T-cell (primary cell): ENCODE measurements at places on chromosomes 3 and 15.

DNA sequence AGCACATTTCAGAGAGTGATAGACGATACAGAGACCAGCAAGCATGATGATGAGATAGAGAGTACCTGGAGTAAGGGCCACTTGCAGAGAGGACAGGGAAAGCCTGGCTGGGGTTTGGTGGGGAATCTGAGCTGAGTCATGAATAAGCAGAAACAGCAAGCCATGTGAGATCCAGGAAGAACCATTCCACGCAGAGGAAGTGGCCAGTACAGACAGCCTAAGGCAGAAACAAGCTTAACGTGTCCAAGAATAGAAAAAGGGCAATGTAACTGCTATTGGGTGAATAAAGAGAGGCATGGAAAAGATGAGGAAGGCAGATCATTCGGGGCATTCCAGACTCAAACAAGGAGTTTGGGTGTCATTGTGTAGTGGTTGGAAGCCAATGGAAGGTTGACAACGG lies 816.3 kb upstream of the CFAP20DC start:
- DNase-seq: no peak

DNA sequence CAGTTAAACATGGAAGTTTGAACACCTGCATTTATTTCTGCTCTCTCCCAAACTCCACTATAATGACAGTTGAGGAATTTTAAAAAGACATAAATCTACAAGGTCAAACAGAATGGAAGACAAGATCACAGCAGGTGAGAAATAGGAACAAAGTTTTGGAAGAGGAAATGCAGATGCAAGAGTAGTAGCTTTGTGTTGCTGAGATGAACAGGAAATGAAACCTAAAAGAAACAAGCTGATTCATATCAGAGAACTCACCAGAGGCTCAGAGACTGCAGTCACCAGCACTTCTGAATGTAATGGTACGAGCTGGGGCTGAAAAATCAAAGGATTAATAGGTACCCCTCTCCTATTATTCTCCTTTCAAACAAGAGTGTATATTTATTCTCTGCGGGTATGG lies 459.9 kb downstream of the RAP2B start:
- DNase-seq: no peak

GRCh38 chr3:17009826-17010225 lies 125.1 kb downstream of the PLCL2 start:
- no peak for DNase-seq

GRCh38 chr3:64837126-64837738 lies 149.4 kb upstream of the ADAMTS9 start:
- DNase-seq: no peak

DNA sequence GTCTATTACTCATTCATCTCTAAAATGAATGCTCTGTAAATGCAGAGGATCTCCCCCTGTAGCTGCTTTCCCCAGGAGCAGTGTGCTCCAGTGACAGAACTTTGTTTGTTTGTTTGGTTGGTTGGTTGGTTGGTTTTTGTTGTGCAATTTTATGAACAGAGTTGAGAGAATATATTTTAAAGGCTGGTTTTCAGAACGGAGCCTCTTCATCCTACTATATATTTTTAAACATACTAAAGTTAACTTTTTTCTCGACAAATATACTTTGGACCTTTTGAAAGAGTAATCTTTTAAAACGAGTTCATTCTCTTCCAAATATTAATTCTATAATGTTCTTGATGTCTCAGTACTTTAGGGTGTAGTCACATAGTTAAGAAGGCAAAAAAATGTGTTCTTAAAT lies 20.2 kb downstream of the RYR3 start:
- DNase-seq: no peak

- no peak for DNase-seq
Observed at GRCh38 chr15:25597571-25597970, 158.7 kb upstream of the UBE3A start.

GRCh38 chr3:155746703-155747102 lies 1.8 kb upstream of the PLCH1 start:
- no peak for DNase-seq

- no peak for DNase-seq
Observed at GRCh38 chr3:26630669-26631389, 8.3 kb downstream of the LRRC3B start.

GRCh38 chr15:42182961-42183360 lies 25.1 kb downstream of the VPS39 start:
- DNase-seq: no peak

DNA sequence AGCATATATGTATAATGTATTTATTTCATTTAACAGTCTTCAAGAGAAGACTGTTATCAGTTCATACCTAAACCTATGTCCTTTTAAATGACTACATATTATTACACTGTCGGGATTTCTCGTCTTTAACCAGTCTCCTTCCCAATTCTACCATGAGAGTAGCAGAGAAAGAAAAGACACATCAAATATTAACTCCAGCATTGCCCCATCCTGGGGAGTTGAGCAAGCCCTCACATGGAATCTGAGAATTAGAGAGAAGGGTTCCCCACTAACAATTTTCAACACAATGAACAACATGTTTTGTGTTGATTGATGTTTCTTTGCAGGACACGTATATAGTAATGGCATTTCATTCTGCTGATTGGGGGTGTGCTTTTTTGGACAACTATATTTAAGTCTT lies 257.4 kb downstream of the ADAMTSL3 start:
- no peak for DNase-seq

- DNase-seq: no peak
Observed at GRCh38 chr3:124429129-124429815, 301.0 kb upstream of the UMPS start.

- no peak for DNase-seq
Observed at GRCh38 chr3:149575961-149576564, 81.8 kb downstream of the WWTR1 start.

DNA sequence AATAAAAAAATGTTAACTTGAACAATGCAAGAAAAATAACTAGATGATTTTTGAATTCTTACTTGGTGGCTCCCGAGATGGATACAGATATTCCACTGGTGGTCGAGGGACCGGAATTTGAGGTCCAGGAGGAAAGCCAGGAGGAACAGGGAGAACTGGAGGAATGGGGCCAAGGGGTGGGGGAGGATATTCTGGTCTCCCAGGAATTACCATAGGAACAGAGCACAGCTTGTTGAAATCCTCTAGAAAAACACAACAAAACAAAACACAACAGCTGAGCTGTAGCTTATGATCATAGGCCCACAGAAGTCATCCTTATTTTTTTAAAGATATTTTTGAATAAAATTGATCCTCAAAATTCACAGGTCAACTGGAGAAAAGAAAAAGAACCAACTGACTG lies 129.4 kb downstream of the FBN1 start:
- DNase-seq: no peak

DNA sequence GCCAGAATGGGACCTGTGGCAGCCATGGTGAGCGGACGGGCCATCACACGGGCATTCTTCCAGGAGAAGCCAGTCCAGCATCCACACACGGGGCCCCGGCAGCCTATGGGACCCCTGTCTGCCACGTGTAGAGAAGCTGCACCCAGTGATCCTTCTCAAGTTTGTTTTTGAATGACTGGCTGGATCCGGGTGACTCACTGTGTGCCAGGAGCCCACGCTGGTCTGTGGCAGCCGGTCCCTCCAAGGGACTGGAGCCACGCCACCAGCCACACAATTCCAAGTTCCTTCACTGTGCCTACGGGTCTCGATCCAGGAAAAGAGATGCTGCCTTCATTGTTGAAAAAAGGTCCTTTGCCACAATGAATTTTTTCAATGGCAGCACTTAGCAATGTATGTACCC lies 58.1 kb downstream of the ATP10A start:
- DNase-seq: no peak

- no peak for DNase-seq
Observed at GRCh38 chr3:190721330-190721729, 141.2 kb downstream of the GMNC start.

- DNase-seq: no peak
Observed at GRCh38 chr3:23726811-23727548, 78.8 kb upstream of the UBE2E1 start.

DNA sequence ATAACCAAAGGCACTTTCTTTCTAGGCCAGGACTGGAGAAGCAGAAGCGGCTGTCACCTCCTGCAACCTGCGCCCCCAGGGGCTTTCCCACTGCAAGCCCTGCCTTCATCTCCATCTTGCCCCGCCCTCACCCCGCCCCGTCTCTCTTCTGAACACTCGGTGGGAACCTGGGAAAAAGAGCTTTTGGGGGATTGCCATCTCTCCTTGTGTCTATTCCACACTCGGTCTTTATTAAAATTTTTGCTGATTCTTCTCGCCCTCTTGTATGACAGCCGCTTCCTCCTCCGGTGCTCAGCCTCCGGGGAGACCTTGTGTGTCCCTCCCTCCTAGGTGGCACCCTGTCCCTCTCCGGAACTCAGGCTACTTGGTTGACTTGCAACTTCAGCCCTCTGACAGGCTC lies 41.9 kb upstream of the SPESP1 start:
- no peak for DNase-seq

DNA sequence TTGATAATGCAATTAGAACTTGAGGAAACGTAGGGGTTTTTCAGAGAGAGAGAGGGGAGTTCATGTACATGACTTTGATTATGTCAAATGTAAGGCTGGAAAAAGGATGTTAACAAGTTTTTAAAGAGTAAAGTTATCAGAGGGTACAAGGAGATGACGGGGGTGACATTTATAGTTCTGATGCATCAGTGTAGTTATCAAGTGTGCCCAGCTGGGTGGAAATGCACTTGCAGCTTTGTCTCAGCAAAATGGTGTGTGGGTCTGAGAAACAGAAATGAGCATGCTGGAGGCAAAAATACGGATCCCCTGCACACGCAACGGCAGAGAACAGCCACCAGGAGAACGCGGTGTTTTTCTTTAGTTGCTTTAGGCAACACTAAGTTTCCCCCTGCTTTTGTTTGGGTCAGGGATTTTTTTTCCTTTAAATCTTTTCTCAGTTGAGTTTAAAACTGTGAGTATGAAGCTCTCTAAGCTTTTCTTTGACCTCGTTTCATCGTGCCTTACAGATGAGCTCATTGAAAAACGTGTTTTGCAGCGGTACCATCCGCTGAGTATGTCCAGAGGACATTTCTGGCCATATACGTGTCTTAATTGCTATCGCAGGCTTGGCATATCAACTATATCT lies 205.4 kb downstream of the PDZRN3 start:
- DNase-seq: no peak

DNA sequence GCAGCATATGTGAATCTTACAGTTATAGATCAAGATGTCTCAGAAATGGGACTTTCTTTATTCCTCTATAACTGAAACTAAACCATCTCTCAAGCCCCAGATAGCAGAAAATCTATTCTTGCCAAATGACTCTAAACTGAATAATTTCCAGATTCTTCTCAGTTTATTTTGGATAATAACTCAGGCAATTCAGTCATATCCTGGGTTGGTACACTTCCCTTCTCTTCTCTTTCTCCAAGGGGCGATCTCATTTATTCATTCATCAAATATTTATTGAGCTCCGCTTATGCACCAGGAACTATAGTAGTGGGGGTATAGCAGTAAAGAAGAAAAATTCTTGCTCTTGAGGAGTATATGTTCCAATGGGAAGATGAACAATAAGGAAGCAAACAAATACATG lies 13.5 kb upstream of the PCOLCE2 start:
- no peak for DNase-seq

DNA sequence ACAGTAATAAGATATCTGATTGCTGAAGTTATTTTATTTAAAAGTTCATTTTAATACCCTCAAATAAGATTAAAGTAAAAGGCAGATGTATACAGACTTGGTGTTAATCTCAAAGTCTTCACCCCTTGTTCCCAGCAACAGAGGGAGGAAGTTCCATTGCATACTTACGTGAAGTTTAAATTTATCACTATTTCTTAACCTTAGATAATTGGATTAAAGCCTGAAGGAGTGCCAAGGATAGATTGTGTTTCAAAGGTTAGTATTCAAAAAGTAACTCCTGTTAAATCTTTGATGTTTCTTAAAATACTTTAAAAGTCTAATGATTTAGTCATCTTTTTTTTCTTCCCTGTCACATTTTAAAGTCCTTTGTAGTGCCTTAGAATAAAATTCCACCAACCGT lies 39.3 kb downstream of the ATP1B3 start:
- no peak for DNase-seq

DNA sequence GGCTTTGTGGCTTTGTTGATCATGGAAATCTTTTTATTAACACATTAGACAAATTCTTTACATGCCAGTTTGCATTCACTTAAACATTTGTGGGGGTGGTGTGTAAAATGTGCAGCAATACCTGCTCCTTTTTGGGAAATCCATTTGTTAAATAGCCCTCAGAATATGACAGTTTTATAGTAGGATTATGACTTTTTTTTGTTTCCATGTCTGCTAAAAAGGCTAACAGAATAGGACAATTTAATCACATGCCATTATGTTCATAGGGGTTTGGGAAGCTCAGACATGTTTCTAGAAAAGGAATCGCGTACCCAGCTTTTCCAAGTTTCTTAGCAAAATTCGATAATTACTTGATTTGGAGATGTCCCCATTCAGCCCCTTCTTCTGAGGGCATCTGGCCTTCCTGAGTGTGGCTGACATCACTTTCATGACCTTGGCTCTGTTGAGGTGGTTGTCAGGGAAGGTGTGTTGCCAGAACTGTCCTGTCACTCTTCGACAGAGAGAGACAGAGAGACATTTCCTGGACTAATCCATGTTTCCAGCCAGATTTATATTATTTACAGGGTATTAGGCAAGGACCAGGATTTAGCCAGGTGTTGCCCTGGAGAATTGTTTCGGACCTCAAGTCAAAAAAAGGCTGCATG lies 126.4 kb downstream of the PTPRG start:
- no peak for DNase-seq

- DNase-seq: no peak
Observed at GRCh38 chr3:119870512-119870911, 88.6 kb downstream of the NR1I2 start.

- no peak for DNase-seq
Observed at GRCh38 chr3:123388811-123389627, 59.9 kb downstream of the ADCY5 start.
